ENCODE measurements at places on chromosomes 6 and 20.
A peak's percentile ranks its signal among the peaks of the same experiment; 100 is the strongest.

DNA sequence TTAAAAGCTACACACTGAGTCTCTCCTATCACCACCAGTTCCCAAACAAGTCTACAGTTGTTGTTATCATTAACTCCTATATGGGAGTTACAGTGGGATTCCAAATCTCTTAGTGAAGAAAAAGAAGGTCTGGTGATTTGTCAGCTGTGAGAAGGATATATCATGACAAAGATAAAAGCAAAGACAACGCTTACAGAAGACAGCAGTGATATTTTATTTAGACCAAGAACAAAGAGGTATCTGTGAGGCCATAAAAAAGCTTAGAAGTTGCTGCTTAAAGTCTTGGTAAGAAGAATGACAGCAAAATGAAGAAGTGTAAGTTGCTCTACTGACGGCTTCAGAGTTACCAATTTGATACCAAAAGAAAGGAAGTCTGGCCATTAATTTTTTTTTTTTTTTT lies 47.2 kb downstream of the CHD6 start:
- no peak for DNase-seq

DNA sequence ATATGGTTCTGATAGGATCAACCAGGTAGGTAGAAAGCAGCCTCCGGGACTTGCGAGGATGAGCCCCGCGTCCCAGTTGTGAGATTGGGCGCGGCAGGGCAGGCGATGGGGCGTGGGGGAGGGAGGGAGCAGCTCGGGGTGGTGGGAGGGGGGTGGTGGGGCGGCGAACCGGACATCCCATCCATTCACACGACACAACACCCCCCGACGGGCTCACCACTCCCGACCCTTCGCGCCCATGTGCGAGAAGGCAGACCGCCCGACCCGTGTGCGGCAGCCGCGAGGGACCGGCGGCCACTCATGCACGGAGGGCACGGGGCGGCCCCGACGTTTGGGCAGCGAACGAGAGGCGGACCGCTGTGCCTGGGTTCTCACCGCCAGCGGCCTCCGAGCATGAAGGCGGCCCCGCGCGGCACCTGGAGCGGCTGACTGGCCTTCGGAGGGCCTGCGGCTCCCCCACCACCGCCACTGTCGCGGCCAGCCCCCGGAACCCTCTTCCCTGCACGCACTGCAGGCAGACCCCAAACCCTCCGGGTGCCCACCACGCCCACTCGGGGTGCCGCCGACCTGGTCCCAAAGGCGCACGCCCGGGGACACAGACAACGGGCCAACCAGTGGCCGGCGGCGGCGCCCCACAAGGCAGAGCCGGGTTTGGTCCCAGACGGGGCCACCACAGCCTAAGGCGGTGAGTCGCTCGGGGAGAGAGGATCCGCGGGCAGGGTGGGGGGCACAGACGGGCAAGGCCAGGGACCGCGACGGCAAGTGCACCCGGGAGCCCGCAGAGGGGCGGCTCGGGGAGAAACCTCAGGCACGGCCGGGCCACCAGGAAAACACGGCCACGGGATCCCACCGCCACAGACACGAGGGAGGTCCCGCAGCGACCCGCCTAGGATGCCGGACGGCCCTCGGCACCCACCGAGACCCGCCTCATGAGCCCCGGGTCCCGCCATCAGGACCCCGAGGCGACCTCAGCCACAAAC lies 769.2 kb upstream of the DEFB115 start:
- DNase-seq: no peak

- no peak for DNase-seq
These were observed 102.0 kb downstream of the SMLR1 start for GRCh38 chr6:130929036-130929678.

DNA sequence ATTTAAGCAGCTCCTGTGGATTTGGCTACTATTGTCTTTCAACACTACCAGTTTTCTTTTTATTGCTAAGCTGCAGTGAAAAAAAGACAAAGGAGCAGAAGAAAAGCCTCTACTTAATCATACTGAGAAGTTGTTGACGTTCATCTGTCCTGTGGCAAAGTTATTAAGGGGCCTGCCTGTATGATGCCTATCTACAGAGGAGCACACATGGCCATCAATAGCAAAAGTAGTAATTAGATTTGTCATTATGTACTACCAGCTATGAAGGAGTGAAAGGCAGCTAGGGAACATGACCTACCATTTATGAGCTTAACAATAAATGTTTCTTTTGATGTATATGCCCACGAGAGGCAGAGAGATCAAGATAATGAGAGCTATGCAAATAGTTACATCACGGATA lies 620.9 kb downstream of the PHF3 start:
- DNase-seq: no peak

DNA sequence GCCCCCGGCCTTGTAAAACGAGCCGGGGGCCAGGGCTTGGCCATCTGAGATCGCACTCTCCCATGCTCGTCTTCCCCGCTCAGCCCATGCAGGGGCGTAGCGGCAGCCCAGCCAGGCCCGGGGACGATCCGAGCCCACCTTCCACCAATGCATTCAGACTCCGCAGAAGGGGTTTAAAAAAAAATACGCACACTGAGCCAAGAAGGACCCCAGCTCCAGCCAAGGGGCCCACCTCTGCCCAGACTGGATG lies 320 bp downstream of the GSTA4 start:
- peak; percentile 78 for DNase-seq

DNA sequence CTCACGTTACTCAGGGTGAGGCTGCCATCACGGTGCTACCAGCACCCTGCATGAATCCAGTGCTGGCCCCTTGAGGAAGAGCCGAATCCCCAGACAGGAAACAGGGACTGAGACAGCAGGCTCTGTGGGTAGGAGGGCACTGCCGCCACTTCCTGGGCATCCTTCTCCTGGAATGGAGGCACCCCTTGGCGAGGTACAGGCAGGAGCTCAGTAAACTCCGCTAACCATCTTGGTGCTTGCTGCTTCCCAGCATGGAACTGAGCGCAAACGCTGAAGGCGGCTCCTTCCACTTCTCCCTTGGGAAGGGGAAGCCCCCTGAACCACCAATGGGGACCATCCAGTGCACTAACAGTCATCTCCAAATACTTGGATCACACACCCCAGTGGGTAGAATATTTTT lies 13.5 kb upstream of the CCDC167 start:
- DNase-seq: no peak

GRCh38 chr20:37475252-37475651 lies 45.8 kb upstream of the NNAT start:
- DNase-seq: no peak

GRCh38 chr6:7725412-7725811 lies 487 bp upstream of the BMP6 start:
- no peak for DNase-seq

GRCh38 chr20:50762045-50762422 lies 30.7 kb downstream of the PARD6B start:
- DNase-seq: no peak

DNA sequence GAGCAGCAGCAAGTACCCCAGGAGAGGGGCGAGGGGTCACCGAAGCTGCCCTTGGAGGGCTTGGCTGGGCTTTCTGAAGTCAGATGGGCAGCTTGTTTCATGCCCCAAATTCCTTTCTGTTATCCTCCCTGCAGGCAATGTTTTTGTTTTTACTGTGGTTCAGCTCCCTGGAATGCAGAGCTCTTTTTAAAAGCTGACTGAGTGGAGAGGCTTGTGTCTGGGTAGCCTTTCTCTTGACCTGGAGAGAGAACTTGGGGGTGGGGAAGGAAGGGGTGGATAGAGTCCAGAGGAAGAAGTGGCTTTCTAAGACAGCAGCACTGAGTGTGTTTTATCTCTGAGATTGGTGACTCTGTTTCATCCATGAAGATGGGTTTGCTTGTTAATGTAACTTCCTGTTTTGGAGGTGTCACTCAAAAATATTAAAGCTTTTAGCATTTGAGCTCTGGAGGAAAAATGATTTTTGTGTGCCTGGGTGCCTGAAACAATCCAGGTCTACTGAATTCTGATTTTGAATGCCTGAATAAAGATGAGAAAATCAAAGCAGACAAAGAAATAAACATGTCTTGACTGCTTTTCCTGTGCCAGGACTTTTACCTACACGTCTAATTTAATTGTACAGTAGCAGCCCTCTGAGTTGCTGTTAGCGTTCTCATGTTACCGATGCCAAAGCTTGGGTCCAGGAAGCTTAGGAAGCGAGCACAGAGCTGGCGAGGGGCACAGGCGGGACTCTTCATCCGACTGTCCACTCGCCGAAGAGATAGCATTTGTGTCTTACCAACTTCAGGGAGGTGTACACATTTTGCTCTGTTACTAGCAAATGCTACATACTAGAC lies 78.2 kb upstream of the EEF1E1 start:
- no peak for DNase-seq

DNA sequence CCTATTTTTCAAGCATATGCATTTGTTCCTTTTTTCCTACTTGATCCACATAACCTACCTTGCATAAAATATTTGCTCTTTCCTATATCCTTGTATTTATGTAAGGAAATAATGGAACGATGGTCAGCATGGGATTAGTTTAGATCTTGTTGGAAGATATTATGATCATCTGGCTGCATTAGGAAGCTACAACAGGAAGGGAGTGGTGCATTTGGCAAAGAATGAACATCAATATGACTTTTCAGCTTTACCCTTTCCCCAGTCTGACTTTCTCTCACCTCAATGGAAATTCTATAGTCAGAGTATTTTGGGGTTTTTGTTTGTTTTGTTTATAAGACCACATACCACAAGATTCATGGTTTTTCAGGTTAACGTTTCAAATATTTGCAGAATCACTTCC lies 66.0 kb downstream of the HS3ST5 start:
- DNase-seq: no peak

- DNase-seq: peak; percentile 98
These were observed 292.1 kb downstream of the SOX4 start for GRCh38 chr6:21885532-21886114.

DNA sequence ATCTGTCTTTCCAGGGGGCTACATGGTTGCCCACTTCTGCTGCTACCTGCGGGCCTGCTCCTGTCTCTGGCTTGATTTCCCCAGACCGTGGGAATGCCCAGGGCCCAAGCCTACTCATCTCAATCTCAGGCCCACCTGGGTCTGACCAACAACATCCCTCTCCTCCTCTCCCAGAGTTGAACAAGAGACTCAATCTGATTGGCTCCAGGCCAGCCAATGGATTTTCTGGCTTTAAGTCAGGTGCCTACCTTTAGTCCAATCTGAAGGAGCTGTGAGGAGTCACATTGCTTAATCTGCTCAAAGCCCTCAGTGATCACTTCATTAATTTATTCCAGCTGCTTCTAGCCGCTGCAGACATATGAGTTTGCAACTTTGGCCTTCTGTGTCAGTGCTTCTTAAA lies 162.4 kb upstream of the KCNG1 start:
- DNase-seq: no peak
